Activated CD4-positive, alpha-beta memory T cell treated with anti-CD3 and anti-CD28 coated beads for 36 hours (primary cell): ENCODE measurements at places on chromosomes 7 and 10.

- DNase-seq = no peak
Measured at GRCh38 chr7:20835111-20835750, 48.5 kb upstream of the SP8 start.

GRCh38 chr10:11341283-11341960, 270.0 kb downstream of the USP6NL start:
- no peak for DNase-seq

GRCh38 chr7:1533547-1534329, 3.2 kb downstream of the MAFK start:
- peak; percentile 72 for DNase-seq

- peak; percentile 78 for DNase-seq
Measured at GRCh38 chr7:100396421-100396982, 23.2 kb downstream of the PILRA start.

GRCh38 chr7:35256256-35257175, 2.6 kb upstream of the TBX20 start:
- DNase-seq = no peak

GRCh38 chr10:132135053-132135872, 51.5 kb upstream of the DPYSL4 start:
- no peak for DNase-seq

DNA sequence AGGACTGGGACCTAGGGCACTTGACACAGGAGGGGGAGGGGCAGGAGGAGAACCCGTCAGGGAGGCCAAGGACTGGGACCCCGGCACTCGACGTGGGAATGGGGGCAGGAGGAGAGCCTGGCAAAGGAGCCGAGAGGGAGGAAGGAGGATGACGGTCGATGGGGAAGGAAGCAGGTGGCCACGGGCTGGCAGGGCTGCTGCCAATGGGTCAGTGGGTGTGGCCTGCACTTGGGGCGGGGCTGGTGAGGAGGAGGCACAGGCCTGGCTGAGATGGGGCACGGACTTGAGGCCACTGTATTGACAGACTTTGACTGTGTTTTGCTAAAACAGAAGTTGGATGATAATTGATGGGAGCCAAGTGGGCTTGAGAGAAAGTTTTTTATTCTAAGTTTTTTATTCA, 68.9 kb downstream of the RBM33 start:
- no peak for DNase-seq

DNA sequence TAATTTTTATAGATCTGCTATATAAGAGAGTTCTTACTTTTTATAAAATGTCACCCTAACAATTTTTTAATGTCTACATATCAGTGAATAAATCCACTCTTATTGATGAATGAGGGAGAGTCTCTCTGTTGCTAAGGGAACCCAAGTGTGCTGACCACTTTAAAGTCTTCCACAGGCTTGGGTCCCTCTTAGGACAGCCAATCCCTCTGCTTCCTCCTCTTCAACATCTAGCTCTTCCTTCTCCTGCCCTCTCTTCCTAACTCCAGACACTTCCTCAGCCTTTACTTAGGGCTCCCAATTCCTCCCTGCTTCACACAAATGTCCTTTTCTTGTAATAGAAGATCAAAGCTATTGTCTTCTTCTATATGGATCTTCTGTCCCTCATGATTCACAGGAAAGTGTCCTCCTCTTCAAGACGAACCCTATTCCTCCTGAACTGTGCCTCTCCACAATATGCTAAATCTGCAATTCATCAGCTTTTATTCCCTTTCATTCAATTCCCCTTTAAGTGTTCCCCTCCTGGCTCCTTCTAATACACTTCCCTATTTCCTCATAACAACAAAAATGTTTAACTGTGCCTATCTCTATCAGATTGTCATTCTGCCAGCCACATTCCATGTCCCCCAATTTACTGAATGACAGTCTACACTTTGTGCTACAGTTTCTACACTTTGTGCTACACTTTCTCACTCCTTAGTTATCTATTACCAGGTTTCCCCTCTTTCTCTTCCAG, 37.7 kb downstream of the CDK6 start:
- no peak for DNase-seq

GRCh38 chr10:61142987-61143386, 199.0 kb upstream of the RHOBTB1 start:
- no peak for DNase-seq

DNA sequence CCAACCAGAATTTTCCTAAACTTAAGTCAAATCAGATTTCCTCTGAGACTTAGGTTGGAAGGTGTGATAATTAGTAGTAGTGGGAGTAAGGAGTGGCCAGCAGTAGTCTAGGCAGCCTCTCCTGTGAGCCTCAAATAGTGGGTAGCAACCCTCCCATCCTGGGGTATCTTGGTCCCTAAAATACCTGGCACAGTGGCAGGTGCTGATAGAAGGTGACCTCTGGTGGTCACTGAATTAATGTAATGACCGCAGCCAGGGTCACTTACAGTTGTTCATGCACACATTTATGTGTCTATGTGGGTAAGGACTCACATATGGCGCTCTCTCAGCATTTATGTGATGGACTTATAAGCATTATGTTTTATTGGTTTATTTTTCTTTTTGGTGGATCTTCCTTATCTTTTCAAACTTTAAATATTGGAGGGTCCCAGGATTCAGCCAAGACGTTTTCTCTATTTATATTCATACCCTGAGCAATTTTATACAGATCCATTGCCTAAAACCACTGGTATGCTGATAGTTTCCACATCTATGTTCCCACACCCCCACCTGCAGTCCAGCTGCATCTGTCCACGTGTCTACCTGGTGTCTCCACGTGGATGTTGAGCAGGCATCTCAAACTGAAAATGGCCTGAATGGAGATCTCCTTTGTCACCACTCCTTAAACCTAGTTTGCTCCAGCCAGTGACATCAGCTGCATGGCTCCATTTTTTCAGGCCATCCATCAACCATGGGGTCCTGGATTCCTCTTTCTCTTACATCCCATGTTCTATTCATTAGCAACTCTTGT, 18.3 kb downstream of the BMPER start:
- DNase-seq = no peak

- no peak for DNase-seq
Measured at GRCh38 chr10:34988397-34989067, 101.6 kb downstream of the CUL2 start.

GRCh38 chr10:126611303-126611702, 59.2 kb downstream of the C10orf90 start:
- no peak for DNase-seq

DNA sequence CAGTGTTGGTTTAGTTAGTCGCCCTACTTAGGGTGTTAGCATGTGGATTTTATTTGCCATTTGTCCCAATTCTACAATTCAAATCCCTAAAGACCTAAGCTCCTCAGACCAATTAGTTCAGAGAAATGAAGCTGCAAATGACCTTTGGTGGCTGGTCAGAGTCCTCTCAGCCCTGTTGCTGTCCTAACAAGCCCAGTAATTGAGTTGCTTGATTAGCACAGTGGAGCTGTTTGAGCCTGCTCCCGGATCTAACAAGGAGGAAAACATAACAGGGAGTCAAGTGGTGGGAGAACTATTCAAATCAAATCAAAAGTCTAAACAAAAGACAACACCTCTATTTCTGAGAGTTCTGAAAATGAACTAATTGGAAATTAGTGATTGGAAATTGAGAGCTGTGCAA, 22.1 kb downstream of the ZDHHC6 start:
- DNase-seq = no peak

GRCh38 chr7:131244259-131244852, 83.3 kb upstream of the MKLN1 start:
- DNase-seq = peak; percentile 21

DNA sequence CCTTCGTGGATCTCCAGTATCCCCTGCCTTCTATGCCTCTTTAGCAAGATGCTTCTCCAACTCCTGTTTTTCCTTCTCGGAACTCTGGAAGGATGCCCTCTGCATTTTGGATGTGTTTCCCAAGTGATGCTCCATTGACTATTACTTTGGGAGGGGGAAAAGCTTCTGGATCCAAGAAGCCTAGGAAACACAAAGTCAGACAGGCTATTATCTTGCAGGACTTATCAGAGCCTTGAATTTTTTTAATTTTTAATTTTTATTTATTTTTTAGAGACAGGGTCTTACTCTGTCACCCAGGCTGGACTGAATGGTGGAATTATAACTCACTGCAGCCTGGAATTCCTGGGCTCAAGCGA, 21.1 kb downstream of the TMEM270 start:
- no peak for DNase-seq

- DNase-seq = no peak
Measured at GRCh38 chr10:33257439-33258080, 76.9 kb downstream of the NRP1 start.

DNA sequence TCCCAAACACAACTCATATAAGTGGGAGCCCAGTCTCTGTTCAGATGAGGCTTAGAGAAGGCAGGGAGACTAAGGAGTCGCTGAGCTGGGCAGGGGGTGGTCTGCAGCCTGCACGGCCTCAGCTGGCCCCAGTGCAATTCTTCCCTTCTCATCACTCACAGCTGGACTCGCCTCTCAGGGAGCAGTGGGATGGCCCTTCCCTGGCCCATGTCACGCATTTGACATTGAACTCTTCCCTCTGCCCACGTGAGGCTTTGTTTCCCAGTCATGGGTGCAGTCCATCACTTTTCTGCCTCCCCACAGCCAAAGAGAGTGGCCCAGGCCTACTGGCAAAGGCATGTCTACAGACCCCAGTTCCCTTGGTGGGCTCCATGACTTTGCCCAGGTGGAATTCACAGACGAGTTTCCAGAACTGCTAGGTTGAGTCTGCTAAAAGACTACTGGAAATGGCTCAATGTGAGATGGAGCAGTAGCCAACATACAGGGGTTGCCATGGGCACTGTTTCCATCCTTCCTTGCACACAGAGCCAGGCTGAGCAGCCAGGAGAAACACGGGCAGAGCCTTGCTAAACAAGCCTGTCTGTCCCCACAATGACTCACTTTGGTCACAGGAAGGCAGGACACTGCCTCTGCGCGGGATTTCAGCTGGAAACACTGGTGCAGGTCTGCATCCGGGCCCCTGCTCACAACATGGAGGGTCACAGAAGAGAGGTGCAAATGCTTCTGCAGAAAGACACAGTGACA, 90.1 kb downstream of the OAT start:
- no peak for DNase-seq

DNA sequence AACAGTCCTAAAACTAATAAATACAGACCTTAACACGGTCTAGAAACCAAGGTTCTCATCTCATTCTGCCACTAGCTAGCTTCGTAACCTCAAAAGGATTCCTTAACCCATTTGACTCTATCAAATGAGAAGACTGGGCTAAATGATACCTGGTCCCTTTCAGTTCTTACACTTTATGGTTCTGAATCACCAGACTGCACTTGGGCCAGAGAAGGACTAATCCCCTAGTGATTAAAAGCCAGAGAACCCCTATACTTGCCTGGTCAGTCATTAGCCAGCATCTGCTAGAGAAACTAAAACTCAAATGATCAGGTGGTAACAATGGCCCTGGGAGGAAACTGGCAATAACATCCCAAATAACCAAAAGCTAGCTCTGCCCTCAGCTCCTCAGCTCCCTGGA, 16.8 kb downstream of the TMEM243 start:
- no peak for DNase-seq

GRCh38 chr7:157540606-157541294, 203.9 kb downstream of the DNAJB6 start:
- no peak for DNase-seq

GRCh38 chr10:79947083-79947415, 1.9 kb downstream of the SFTPD start:
- DNase-seq = no peak

DNA sequence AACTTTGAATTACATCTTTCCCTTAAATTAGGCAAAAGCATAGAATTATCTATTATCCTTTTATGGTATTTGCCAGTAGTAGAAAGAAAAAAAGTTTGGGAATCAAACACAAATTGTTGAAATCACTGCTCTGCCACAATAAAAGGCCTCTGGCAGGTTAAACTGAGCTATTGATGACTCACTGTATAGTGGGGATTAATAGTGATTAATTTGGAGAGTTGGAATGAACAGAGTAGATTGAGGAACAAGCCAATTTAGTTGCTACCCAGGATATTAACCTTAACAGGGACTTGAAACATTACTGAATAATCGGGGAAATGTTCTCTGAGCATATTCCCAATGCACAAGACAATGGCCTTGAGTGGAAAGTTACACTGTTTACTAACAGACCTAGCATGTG, 33.1 kb downstream of the MASTL start:
- no peak for DNase-seq

GRCh38 chr10:70714951-70715350, 42.6 kb downstream of the ADAMTS14 start:
- no peak for DNase-seq

DNA sequence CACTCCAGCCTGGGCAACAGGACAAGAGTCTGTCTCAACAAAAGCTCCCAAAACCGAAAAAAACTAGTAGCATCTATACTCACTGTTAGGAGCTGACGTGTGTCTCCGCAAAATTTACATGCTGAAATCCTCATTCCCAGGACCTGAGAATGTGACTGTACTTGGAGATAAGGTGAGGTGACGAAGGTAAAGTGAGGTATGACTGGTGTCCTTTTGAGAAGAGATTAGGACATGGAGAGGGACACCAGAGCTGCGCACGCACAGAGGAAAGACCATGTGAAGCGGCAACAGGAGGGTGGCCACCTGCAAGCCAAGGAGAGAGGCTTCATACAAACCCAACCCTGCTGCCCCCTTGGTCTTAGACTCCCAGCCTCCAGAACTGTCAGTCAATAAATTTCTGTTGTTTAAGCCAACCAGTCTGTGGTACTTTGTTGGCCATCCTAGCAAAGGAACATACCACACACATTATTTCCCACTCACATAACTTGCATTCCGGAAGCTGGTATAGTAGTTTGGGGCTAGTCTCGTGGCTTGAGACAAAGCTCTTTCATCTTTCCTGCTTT, 1154.0 kb upstream of the CELF2 start:
- no peak for DNase-seq

DNA sequence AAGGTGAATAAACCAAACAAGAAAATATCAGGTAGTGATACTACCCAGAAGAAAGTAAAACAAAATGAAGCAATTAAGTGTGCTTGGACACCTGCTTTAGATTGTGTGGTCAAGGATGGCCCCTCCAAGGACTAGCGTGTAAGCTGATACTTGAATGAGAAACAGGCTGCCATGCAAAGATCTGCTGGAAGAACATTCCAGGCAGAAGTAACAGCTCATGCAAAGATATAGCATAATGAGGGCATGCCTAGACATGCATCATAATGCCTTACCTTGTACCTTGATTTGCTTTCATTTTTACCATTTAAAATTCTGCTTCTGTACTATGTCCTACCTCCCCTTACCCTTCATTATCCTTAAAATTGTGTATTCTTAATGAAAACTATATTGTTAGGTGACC, 74.8 kb upstream of the HDAC9 start:
- no peak for DNase-seq
